ENCODE measurements at places on chromosomes 6 and 20. TPM values are rescaled to one million over a fixed set of nuclear protein-coding genes. Genes with fewer than 3 reads are reported as not detected.

DNA sequence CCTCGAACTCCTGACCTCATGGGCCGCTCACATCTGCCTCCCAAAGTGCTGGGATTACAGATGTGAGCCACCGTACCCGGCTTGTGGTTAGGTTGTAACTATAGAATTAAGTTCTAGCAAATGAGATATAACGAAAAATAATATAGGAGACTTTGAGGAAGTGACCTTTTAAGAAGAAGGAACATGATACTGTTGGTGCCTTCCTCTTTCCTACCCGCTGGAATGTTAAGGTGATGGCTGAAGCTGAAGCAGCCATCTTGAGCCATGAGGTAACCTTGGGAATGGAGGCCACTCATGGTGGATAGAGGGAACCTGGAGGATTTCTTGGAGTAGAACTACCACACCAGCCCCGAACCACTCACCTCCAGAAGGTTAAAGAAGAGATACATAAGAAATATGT lies 48.1 kb upstream of the MDGA1 start:
- H3K27ac ChIP-seq, result no peak overlapping the region
- peaks cover 11% of the 10 kb centered on the region for H3K27me3 ChIP-seq
- H3K4me3 ChIP-seq, result no peak overlapping the region
- H3K36me3 ChIP-seq, result no peaks in the 10 kb centered on the region

PACSIN1 gene
- 0.46 TPM for total RNA-seq

HSF2 gene
- total RNA-seq, result 9.2 TPM

- H3K27ac ChIP-seq, result no peak overlapping the region
- no peak overlapping the region for H3K4me3 ChIP-seq
- DNase-seq, result no peak
- no peaks in the 10 kb centered on the region for H3K4me1 ChIP-seq
Observed at GRCh38 chr6:139144490-139145085, 9.7 kb downstream of the HECA start.

SNAI1 gene
- total RNA-seq, result 9.1 TPM

RAB44 gene
- 0.14 TPM for total RNA-seq

TXLNB gene
- total RNA-seq, result 0.58 TPM

DNA sequence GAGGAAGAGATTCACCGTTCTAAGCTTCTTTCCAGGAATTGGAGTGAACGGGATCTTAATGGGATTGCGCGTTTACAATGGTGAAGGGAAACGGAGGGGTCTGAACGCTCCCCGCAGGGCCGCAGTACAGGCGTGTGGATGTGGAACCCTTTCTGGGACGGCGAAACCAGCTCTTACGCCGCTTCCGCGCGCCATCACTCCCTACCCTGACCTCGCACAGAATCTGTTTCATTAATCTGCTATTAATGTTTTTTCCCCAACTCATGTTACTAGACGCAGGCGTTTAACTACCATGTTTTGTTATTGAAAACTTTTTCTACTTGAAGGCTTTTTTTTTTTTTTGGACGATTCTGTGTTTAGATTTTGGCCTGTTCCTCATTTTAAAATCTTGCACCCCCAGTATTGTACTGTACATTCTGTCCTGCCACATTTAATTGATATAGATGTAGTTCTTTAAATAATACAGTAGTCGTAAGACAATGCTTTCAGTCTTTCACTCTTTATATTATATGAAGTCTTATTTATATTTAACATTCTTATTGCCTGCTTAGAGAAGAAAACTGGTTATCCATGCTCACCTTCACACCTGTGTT lies 696 bp upstream of the SUPT3H start:
- H3K36me3 ChIP-seq, result no peaks in the 10 kb centered on the region
- H3K4me3 ChIP-seq, result peak overlapping the region; percentile 74
- H3K27me3 ChIP-seq, result no peaks in the 10 kb centered on the region
- H3K4me1 ChIP-seq, result peaks cover 11% of the 10 kb centered on the region
- H3K27ac ChIP-seq, result peak overlapping the region; percentile 95
- DNase-seq, result peak; percentile 59

DNA sequence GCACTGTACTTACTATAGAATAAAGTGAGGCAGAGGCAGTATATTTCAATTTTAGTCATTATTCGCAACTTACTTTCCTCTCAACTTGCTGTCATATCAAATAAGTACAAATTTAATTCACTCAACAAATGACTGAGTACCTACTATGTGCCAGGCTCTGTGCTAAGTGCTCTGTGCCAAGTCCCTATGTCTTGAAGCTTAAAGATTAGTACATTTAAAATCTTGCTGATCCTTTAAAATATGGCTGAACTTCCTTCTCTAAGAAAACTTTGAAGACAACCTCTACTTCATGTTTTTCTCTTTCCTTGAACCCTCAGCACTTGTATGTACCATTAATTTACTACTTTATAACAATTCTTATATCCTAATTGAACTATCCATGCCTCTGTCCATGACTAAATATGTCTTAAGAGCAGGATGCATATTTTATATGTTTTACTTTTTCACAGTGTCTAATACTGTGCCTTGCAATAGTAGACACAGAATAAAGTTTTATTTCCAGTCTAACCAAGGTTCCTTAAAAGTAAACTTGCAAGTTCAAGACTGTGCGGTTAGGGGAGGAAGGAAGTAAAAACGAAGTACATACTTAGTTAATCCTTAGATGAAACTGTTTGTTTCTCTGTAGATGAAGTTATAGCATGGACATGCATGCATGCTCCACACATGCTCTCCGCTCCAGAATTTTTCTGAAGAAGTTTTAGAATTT lies 10.0 kb upstream of the LATS1 start:
- H3K27me3 ChIP-seq, result no peaks in the 10 kb centered on the region
- no peaks in the 10 kb centered on the region for H3K4me1 ChIP-seq
- DNase-seq, result no peak
- no peak overlapping the region for H3K4me3 ChIP-seq

FOXP4 gene
- total RNA-seq, result 43.7 TPM

All from astrocyte (in vitro differentiated cells and primary cell).